RKO (cell line): ENCODE measurements at places on chromosomes 12 and 14.
A peak's percentile ranks its signal among the peaks of the same experiment; 100 is the strongest.

- DNase-seq: no peak
Measured at GRCh38 chr14:44979740-44980356, 17.9 kb downstream of the TOGARAM1 start.

GRCh38 chr12:12439636-12440035, 82.8 kb downstream of the BORCS5 start:
- DNase-seq: peak; percentile 86

DNA sequence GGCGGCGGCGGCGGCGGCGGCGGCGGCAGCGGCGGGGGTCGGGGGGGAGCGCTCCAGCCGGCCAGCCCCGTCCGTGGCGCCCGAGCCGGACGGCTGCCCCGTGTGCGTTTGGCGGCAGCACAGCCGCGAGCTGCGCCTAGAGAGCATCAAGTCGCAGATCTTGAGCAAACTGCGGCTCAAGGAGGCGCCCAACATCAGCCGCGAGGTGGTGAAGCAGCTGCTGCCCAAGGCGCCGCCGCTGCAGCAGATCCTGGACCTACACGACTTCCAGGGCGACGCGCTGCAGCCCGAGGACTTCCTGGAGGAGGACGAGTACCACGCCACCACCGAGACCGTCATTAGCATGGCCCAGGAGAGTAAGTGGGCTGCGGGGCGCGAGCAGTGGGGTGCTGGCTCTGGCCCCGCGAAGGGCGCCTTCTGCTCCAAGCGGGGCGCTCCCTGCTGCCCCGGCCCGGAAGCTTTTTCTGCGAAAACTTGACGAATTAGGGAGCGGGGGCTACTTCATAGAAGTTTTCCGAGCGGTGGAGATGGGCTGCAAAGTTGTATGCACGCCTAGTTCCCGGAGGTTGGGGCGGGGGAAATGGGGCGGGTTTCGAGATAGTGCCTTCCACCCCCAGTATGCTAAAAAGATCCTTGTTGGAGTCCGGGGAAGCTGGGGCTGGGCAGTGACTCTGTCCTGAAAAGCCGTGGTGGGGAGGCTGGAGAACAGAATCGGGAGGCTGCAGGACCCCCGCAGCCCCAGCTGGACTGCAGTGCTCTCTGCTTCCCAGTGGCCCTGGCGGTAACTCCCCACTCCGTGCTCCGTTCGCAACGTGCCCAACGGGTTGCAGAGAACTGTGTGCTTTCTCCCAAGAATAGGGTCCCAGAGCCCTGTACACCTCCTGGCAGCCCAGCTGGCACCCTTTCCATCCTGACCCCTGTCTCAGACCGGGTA, 751 bp downstream of the GDF11 start:
- peak; percentile 84 for DNase-seq

DNA sequence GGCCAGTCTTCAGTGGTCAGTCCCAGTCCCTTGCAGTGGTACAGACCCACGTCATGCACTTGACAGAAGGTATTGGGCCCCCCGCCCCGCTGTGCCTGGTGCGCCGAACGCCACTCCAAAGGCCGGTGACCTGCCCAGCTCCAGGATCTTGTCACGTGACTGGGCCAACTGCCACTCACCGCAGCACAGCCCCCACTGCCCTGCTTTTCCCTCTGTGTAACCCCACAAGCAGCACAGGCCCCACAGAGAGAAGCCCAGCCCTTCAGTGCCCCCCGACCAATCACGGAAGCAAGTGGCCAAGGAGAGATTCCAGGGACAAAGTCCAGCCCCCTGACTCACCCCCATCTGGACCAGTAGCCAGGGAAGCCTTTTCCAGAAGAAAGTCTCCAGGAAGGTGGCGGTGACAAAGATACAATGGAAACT, 498 bp downstream of the GPR132 start:
- no peak for DNase-seq

DNA sequence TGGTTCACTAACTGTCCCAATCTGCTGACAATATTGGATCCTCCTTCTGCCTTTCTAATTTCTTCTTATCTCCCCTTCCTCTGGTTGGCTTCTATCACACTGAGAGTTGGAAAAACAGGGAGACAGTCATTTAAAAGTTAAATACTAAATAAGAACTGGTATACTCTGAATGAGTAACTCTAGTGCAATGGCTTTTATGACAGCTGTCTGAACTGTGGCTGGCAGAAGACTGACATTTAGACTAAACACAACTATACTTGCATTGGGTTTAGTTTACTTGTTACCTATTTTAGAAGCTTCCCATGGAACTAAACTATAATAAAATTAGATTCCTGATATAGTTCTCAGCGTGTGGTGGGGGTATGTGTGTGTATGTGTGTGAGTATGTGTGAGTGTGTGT, 7.9 kb upstream of the MAGOHB start:
- no peak for DNase-seq

- no peak for DNase-seq
Measured at GRCh38 chr12:130803702-130804101, 35.3 kb downstream of the STX2 start.

DNA sequence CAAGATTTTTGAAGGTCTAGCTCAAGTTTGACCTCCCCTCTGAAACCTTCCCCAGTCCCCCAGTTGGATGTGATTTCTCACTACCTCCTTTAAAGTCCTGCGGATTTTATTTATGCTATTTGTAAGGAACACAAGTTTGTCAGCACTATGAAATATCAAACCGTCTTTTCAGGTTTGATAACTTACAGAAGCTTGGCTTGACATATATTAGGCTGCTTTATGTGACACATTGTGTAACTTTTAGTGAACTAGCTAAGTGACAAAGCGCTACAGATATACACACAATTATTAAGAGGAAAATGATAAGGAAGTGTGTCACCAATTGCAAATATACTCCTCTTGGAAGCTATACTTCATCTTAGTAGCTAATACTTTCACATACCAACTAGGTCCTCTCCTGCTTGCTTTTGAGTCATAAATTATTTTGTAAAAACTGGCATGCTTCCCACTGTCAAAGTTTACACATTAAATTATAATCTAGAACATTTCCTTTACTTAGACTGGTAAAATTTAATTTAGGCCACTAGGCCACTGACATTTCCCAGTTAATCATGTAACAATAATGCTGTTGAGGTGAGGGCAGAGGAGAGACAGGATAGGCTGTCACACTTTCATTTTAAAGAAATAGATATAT, 149.5 kb downstream of the TMTC3 start:
- DNase-seq: no peak

- no peak for DNase-seq
Measured at GRCh38 chr14:64953661-64954060, 11.1 kb upstream of the GPX2 start.

DNA sequence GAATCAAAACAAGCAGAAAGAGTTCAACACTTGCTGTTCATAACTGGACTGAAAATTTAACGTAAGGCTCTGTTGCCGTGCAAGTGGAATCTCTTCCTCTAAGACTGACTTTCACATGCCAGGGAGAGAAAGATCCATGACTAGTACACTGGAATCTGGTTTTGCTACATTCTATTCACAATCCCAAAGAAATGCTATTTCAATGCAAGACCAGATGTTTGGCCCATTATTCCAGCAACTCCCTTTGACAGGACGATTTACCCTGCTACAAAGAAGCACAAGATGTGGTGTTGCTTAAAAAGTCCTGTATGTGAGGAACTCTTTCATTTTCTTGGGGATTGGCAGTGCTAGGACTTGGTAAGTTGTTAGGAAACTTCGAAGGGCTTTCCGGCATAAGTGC, 17.4 kb downstream of the RFC5 start:
- no peak for DNase-seq

DNA sequence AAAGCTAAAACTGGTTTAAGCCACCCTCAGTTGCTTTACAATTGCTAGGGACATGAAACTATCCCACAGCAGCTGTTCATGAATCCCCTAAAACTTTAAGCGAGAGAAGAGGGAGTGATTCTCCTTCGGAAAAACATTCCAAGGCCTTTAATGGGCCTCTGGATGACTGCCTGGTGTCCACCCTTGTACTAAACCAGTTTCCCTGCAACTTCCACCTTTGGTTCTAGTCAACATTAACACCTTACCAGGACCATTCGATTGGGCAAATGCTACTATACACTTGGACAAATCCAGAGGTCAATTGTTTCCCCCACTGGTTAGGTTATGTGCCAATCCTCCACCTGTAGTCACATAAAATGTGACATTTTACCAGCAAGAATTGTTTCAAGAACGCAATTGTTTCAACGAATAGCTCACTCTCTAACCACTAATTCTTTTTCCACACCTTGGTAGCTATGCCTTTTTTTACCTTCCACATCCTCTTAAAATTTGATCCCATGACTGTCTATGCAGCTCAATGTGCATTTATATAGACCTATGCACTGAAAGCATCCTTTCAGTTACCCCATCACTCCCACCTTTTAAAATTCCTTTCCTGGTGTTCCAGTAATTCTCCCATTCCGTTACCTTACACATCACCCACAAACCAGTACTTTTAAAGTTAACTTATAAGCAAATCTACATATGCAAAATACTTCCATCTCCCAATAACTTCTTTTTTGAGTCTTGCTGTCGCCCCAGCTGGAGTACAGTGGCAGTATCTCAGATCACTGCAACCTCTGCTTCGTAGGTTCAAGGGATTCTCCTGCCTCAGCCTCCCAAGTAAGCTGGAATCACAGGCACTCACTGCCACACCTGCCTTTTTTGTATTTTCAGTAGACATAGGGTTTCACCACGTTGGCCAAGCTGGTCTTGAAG, 3.6 kb downstream of the UBC start:
- peak; percentile 53 for DNase-seq

- no peak for DNase-seq
Measured at GRCh38 chr12:24931666-24932405, 17.1 kb downstream of the BCAT1 start.

- DNase-seq: no peak
Measured at GRCh38 chr12:123886931-123887582, 85.6 kb downstream of the CCDC92 start.

GRCh38 chr14:92549859-92550230, 36.3 kb downstream of the RIN3 start:
- DNase-seq: no peak

GRCh38 chr14:64137657-64138290, 156.4 kb downstream of the ESR2 start:
- DNase-seq: no peak

DNA sequence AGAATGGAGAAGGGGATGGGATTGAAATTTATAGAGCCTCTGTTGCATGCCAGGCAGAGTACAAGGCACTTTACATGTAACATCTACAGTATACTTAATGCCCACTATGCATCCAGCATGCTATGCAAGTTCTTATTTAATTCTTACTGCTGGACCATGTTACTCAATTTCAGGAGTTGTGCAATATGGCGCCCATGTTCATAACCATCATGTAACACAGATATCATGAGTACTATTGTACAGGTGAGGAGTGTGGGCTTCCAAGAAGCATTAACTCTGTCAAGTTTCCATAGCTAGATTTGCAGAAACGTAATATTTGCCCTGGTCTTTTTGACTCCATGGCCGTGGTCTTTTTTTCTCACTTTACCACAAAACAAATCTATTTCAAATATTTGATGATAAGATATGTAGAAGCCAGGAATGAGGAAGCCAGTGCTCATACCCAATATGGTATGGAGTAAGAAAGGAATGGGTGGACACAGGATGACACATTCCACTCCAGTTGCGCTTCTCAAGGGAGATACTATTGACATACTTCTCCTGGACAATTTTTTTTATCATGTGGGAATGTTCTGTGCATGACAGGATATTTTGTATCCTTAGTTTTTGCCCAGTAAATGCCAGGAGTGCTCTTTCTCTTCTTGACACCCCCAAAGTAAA, 191.8 kb downstream of the C12orf75 start:
- no peak for DNase-seq
